ENCODE measurements at places on chromosomes 13 and 19. TPM values are rescaled to one million over a fixed set of nuclear protein-coding genes. Genes with fewer than 3 reads are reported as not detected.

Gene CEACAM16
- not detected for total RNA-seq

Gene TMEM145
- total RNA-seq: 12.8 TPM

Gene OXGR1
- total RNA-seq: 0.31 TPM

Gene C1QTNF9B
- not detected for total RNA-seq

DNA sequence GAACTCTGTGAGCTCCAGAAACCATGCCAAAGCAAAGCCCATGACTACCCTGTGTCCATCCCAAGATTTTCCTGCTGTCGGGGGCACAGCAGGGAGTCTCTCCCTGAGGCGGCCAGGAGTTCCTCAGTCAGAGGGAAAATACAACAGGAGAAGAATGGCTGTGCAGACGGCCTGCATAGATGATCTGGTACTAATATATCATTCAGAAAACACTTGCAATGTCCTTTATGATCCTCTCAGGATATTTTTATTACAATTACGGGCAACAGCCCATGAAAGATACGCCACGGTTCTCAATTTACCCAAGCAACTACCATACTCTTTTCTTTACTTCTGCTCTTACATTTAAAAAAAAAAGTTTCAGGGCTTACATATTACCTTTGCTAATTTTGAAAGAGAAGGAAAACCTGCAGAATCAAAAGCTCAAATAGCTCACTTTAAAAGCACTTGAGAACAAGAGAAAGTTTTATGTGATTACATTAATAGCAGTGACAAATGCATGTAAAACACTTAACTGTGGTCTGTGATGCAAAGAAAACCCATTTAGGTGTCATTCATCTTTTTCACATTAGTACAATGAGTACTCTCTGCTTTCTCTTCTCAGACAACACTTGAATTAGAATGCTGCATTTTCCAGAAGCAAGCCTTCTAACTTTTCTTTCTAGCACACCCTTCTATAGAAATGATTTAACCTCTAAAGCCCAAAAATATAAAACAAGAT, 460.8 kb downstream of the KLF5 start:
- no peak for DNase-seq

DNA sequence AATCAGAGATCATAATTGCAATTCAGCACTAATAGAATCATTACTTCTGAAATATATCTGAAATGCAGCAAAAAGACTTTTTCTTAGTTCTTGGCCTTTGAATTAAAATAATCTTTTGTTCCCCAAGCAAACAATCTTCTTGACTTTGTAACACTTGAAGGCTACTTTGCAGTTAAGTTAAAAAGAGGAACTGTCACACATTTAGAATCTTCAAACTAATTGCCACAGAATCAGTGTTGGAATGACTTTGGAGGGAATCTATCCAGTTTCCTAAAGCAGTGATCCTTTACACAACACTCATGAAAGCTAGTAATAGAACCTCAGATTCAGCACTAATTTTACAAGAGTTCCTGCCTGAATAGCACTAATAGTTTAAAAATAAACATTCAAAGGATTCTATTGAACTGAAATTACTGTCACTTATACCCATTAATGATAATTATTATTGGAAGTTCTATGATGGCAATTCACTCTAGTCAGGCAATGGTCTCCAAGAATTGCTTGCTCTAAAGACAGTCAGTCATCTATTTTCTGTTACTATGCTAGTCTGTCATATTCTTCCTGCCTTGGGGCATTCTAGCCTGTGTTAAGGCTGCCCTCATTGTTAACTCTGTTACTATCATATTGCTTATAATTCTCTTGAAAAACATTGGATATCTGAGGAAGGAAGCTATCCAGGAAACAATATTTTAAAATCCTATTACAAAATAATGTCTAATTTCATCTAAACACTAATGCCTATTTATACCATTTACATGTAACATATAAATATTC, 362.4 kb downstream of the DIAPH3 start:
- DNase-seq: no peak

Measured in endodermal cell (in vitro differentiated cells).